A549 treated with CpdA at 1 μM for 4 hours (cell line): ENCODE measurements at places on chromosomes 3 and 15. TPM values are rescaled to one million over a fixed set of nuclear protein-coding genes. Genes with fewer than 3 reads are reported as not detected.

The NR1D2 gene
- total RNA-seq, result 5.6 to 7.1 TPM (median 5.9 TPM) in 5 replicates

The KY gene
- total RNA-seq, result 0.06 to 0.15 TPM (median 0.08 TPM) in 5 replicates

The SLCO2A1 gene
- total RNA-seq, result 0.02 to 0.07 TPM in 2 of 5 replicates, not detected in the others

The GHSR gene
- total RNA-seq, result not detected in 5 replicates

The PARP15 gene
- total RNA-seq, result not detected in 5 replicates

The AHSG gene
- total RNA-seq, result 0.09 to 0.12 TPM (median 0.11 TPM) in 3 of 5 replicates, not detected in the others

The FRMD5 gene
- total RNA-seq, result 3.4 to 4.8 TPM (median 3.7 TPM) in 5 replicates
